ENCODE measurements at places on chromosomes 7 and 10.

DNA sequence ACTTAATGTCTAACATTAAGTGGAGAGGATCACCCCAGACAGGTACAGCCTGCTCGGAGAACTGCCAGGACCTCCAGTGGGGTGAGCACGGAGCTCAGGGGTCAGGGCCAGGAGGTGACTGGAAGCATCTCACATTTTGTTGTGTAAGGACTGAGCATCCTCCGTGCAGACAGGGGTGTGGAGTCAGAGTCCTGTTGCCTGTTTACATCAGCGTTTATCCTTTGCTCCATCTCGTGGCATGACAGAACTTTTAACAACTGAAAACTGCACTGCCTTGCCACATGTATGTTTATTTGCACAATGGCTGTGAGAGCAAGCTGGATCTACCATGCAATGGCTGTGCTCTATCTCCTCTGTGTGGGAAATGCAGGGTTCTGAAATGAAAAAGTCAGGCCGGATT is 175.4 kb upstream of the AKR1E2 start:
- no peak for DNase-seq

- peak; percentile 39 for DNase-seq
These were observed 211.2 kb upstream of the PRSS58 start for GRCh38 chr7:142468871-142469665.

DNA sequence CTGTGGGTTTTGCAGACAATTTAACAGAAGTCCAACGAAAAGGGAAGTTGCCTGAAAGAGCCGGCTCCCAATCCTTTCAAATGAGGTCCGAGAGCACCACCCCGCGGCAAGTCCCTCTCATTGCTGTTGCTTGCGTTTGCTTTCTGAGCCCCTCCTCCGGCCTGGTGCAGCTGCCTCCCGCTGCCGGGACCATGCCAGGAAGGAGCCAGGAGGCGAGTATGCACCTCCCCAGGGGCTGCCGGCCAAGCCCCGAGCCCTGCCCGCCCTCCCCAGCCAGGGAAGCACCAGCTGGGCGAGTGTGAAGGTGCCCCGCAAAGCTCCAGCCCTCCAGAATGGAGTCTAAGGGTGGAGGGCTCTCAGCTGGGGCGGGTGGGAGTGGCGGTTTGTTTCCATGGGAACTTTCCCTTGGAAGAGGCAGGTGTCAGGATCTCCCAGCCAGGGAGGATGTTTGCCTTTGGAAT is 25.8 kb upstream of the PPP2R2D start:
- peak; percentile 93 for DNase-seq

GRCh38 chr7:45021604-45022296 is 21.7 kb downstream of the CCM2 start:
- DNase-seq, result no peak

- DNase-seq, result peak; percentile 33
These were observed 320.0 kb upstream of the C7orf33 start for GRCh38 chr7:148270576-148270975.

- no peak for DNase-seq
These were observed 162.4 kb downstream of the COBL start for GRCh38 chr7:51154201-51154600.

DNA sequence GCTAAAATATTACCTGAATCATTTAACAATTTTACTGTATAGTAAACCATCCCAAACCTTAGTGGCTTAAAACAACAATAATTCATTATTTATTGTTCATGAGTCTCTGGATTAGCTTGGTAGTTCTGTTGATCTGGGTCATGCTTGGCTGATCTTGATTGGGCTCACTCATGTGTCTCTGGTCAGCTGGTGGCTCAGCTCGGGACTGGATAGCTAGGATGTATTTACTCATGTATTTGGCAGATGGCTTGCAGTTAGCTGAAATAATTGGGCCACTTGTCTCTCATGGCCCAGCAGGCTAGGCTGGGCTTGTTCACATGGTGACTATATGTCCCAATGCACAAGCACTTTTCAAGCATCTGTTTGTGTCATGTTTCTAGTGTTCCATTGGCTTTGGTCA is 262.8 kb downstream of the BBS9 start:
- DNase-seq, result no peak

DNA sequence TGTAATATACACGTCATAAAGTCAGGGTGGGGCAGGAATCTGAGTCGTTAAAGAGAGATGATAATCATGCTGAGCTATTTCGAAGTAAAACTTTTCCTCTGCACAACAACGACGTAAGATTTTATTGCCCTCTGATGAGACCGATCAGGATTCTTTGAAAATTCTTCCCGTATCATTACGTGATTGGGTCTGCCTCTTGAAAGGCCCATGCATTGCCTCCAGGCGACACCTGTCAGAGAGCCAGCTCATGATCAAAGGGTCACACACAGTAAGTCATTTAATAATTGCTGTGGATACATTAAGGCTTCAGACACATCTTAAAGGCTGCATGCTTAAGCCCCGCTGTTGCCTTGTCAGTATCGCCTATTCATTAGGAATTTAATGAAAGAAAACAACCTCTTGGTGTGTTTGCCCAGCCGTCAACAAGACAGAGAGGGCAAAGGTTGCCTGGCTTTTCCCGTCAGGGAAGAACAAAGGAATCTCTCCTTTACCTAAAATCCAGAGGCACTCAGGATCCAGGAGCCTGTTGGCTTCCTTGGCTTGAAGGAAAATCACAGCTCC is 189.0 kb upstream of the SH2B2 start:
- DNase-seq, result peak; percentile 94

DNA sequence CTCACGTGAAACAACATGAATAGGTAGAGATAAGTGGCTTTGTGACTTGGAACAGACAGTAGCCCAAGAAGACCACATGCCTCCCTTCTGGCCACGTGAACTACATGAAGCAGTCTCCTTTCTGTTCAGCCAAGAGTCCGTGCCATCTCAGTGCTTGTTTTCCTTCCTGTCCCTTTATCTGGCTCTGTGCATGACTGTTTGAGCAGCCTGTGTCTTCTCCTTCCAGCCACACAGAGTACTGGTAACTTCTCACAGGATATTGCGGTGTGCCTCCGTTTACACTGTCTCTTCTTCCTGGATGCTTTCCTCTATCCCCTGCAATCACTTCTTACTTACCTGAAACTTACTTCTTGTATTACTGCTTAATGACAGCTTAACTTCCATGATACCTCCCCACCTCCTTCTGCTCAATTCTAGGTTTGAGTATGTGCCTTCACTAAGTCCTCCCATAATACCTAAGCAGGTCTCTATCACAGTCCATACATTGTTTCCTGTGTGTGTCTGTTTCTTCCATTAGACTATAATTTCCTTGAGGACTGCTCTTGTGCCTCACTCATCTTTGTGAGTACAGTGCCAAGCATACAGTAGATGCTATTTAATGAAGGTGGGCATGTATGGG is 748.7 kb downstream of the AUTS2 start:
- DNase-seq, result no peak

- DNase-seq, result no peak
These were observed 10.6 kb downstream of the OR2F1 start for GRCh38 chr7:143965280-143965679.

- DNase-seq, result peak; percentile 36
These were observed 20.0 kb upstream of the SMO start for GRCh38 chr7:129168231-129169021.

- DNase-seq, result no peak
These were observed 238.8 kb upstream of the BMPER start for GRCh38 chr7:33666531-33666930.

DNA sequence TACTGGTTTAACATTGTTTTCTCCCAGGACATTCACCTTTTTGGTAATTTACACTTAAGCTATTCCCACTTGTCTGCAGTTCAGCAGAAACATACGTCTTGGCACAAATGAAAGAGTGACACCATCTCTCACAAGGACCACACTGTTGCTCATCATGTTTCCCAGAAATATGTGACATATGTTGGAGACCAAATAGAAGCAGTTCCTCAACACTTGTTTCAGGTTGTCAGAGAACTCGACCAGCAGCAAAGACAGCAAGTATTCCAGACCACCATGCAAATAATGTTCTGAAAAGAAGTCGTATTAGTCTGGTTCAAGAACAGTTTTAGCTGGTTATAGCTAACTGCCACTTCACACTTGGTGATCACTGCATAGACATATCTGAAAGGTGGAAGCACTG is 81.3 kb upstream of the KLF6 start:
- no peak for DNase-seq

DNA sequence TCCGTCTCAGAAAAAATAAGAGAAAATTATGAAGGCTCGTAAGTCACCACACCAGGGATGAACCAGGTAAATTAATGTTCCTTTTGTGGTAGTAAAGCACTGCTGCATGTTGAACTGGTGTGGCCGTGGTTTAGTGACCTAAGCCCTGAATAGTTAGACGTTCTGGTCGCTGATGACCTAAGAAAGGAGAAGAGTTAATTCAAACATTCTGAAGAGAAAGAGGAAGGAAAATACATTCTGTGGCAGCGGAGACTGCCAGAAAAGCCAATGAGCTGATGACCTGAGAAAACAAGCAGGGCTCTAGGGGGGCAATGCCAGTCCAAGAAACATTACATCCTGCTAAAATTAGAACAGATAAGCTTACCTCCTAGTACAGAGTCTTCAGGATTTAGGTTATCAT is 17.5 kb downstream of the DNAJC9 start:
- DNase-seq, result no peak

GRCh38 chr10:34333513-34333912 is 481.6 kb downstream of the PARD3 start:
- DNase-seq, result no peak

DNA sequence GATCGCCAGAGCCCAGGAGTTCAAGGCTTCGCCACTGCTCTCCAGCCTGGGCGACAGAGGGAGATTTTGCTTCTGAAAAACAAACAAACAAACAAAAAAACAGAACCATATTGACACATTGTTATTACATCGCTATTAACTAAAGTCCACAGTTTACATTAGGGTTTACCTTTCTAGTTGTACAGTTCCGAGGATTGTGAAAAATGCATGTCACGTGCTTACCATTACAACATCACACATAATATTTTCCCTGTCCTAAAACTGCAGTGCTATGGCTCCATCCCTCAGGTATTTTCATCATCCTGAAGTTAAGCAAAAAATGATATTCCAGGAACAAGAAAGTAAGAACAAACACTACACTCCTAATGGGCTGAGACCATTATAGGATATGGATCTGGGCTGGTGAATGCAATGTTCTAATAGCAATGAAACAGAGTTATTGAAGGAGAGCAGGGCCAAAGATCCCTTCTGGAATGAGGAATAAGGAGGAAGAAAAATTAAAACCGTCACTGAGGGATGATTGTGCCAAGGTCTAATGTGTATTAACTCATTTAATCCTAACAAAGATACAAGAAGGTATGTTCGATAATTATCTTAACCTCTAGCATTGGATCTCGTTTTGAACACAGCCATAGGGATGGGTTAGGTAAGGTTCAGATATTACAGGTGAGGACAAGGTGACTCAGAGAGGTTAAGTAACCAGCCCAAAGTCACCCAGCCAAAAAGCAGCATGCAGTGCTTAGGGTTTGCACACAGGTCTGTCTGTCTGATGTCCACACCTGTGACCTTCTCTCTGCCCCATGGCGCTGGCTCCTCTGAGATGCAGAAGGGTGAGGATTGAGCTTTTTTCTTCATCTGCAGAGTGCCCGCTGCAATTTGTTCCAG is 14.0 kb upstream of the CUX1 start:
- DNase-seq, result no peak

- no peak for DNase-seq
These were observed 15.5 kb downstream of the CAMK2G start for GRCh38 chr10:73858750-73859427.

DNA sequence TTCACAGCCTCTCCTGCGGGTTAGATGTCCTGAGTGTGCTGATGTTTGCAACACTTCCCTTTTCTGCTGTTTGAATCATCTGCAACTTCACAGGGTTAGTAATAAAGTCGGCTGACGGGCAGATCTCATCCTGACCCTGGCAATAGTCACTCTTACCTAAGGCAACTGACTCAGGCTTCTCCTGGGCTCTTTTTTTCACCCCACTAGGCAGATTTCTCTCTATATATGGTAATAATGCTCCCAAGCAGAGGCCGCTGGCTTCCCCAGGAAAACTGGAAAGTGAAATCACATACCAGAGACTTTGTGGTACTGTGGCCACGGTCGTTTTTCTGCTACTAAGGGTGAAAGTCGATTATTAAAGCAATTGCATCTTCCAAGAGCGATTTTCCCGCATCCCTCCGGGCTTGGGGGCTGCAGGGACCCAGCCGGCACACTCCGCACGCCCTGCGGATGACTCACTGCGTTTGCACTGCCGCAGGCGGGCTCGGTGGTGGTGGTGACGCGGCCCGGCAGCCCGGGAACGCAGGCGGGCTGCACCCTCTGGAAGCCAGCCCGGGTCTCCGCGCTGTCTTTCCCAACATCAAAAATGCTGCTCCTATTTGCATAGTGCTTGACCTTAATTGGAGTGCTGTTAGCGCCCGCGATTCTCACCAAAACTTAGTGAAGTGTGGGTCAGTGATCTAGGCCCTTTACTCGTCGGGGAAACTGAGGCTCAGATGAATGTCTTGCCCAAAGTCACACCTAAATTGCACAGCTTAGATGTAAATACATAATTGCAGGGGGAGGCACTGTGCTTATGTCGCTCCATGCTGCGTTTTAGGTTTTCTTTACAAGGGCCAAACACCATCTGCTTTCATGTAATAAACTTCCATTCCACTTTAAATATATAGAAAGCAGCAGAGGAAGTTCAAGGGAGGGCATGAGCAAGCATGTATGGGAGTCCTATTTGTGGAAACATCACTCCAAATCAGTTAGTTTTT is 47.6 kb upstream of the ITGB1 start:
- DNase-seq, result peak; percentile 96

GRCh38 chr10:13152296-13152695 is 9.1 kb upstream of the MCM10 start:
- DNase-seq, result peak; percentile 52

Data from ELF-1 (cell line).